ENCODE measurements at places on chromosomes 5 and 9.

DNA sequence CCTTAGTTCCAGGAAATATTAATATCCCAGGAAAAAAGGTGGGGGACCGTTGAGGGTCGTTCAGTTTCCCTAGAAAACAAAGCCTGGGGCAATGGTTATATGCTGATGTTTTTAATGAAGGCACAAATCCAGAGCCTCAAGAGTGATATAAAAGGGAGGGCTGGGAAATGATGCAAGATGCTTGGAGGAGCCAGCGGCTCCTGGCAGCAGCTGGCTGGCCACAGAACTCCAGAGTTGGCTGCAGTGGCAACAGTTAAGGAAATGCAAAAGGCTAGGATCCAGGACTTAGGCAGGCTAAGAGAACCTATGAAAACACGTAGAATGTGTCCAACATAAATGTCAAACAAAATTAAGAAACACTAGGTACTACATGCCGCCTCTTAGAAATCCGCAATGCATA lies 31.0 kb upstream of the B4GALT1 start:
- DNase-seq: no peak

GRCh38 chr9:89444925-89445765 lies 52.8 kb downstream of the SEMA4D start:
- DNase-seq: no peak

DNA sequence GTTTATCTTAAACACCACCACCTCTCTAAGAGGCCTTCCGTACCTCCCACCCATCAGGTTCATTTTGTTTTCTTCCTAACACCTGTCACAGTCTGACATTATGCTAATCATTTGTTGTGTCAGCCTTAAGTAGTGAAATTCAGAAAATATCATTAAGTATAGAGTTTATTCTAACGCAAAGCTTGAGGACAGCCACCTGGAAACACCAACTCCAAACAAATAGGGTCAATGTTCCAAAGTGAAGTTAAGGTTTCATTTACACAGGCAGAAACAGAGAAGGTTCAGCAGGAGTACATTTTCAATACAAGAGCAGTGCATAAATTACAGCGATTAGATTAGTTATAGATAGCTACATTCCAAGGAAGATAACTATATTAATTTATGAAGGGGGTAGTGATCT lies 1.3 kb upstream of the SMC5 start:
- no peak for DNase-seq

GRCh38 chr5:154472871-154473580 lies 5.0 kb downstream of the HAND1 start:
- no peak for DNase-seq

GRCh38 chr5:179484761-179485160 lies 65.6 kb upstream of the RUFY1 start:
- no peak for DNase-seq

DNA sequence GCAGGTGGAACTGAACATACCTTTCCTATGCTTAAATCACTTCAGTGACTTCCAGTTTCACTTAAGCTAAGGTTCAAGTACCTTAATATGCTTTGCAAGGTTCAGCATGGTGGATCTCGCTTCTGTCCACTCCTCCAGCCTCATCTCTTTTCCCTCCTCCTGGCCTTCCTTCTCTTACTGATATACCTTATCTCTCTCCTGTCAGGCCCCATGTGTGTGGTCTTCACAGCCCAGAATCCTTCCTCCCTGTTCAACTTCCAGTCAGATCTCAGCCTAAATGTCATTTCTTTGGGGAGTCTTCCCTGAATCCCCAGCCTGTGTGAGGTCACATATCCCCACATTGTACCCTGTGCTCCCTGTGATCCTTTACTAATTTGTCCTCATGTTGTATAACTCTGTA lies 87.7 kb downstream of the ANGPTL2 start:
- no peak for DNase-seq

- no peak for DNase-seq
These were observed 271.0 kb downstream of the DNAH5 start for GRCh38 chr5:13673511-13673910.

GRCh38 chr9:72882117-72882775 lies 70.6 kb downstream of the ALDH1A1 start:
- no peak for DNase-seq

- peak; percentile 26 for DNase-seq
These were observed 235.7 kb downstream of the HSPA4 start for GRCh38 chr5:133287500-133287899.

DNA sequence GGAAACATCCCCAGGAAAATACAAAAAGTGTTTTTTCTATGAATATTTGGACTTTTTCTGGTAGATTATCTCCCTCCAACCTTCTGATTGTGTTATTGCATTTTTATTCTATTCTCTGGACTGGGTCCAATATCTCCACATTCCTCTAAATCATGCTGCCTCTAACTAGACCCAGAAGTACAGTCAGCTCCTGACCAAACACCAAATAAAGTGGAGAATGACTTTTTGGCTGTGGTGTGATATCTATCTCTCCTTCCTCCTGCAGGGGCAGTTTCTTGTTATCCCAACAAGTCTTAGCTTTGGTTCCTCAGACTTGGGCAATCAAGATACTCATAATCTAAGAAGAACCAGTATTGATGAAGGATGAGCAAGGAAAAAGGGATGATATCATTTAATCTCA lies 3.2 kb upstream of the RAI14 start:
- DNase-seq: no peak

- no peak for DNase-seq
These were observed 104.2 kb downstream of the SEC61B start for GRCh38 chr9:99326112-99326916.

DNA sequence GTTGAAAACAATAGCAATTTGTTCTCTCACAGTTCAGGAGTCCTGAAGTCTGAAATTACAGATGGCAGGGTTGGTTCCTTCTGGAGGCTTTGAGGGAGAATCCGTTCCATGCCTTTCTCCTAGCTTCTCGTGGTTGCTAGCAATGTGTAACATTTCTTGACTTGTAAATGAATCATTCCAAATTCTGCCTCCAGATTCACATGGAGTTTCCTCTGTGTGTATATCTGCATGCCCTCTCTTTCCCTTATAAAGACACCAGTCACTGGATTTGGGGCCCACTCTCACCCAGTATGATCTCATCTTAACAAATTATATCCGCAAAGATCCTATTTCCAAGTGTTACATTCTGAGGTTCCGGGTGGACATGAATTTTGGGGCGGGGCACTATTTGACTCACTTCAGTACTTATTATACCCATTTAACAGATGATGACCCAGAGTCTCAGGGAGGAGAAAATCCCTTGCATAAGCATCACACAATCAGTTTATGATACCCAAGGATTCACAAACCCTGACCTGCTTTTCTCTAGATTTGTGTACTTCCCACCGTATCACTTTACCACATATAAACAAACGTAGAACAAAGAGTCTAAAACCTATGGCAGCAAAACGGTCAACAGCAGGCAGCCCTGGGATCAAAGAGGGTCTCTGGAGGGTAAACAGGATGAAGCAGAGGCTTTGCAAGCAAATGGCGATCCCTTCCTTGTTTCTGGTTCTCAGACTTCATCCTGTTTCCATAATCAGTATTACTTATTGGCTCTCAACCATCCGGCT lies 93.7 kb downstream of the C9orf152 start:
- no peak for DNase-seq

DNA sequence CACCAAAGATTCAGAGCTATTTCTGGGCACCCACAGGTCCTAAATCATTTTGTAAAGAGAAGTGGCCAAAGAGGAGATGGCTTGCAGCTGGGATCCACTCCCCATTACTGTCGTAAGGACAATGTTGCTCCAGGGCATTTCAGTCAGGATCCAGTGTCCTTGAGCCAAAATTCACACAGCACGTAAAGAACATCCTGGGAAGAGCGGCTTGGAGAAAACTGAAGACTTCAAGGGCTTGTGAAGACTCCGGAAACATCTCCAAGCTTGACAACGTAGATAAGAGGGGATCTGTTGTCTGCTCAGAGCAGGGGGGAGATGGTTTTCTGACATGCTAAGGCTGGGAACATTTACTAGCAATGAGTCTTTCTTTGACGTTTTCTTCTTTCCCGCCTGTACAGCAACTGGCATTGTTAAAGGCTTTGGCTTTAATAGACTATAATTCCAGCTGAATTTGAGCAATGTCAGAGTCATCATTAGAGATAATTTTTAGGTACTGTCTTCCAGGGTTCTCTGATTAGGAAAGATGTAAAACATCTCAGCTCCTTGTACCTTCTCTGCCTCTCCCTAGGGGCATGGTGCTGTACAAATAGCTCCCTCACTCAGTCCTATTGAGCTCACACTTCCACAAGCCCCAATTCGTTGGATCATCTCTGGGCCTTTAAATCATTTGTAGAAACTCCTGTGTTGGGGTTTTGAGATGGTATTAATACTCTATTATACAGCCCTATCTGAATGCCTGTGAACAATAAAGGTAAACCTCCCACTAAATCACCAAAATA lies 39.7 kb downstream of the EGFLAM start:
- DNase-seq: no peak

DNA sequence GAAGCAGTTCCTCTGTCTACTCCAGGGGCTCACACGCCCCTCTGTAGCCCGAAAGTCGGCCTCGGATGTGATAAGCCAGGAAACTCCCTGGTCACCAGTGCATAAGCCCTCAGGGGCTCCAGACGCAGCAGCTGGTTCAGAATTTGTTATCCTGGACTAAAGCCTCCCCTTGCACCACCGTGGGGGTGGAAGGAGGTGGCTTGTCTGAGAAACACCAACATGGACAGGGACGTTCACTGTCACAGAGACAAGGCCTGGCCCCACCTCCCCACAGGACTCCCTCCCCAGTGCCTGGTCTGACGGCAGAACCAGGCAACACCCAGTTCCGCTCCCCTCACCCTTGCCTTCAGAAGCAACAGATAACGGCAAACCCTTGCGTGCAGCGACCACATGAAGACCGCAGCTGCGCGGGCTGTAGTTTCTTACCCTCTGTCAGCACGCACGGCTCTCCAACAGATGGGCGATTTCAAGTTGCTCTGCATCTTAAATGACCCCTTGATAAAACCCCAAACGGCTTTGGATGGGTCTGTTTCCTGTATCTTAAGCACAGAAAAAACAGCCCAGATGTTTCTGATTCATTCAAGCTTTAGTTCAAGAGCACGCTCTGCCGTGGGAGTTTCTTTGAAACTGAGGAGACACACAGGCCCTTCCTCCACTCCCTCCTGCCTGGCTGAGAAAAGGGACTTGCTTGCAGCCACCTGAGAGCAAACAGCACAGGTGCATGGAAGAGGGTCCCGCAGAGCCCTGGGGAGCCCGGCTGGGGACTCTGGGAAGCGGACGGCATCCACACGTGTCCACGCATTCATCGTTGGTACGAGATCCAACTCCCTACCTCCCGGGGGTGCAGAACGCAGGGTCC lies 44.7 kb upstream of the NKD2 start:
- DNase-seq: no peak

GRCh38 chr5:76371960-76372322 lies 31.1 kb upstream of the IQGAP2 start:
- no peak for DNase-seq

DNA sequence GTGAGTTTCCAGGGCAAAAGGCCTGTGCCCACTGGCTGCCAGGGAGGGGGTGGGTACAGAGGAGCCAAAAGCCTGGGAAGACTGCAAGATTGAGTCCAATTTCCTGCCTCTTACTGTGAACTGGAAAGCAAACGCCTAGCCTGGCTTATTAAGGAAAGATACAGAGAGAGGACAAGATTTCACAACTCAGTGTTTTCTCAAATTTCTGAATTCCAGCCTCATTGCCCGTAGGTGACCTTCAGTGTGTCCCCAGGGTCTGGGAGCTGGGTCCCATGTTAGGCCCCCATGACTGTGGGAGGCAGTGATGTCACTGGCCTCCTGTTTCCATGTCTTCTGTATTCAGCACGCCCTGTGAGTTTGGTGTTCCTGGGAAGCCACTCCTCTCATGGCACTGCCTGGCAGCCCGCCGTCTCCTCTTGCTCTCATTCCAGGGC lies 60.6 kb upstream of the PTPN3 start:
- no peak for DNase-seq

DNA sequence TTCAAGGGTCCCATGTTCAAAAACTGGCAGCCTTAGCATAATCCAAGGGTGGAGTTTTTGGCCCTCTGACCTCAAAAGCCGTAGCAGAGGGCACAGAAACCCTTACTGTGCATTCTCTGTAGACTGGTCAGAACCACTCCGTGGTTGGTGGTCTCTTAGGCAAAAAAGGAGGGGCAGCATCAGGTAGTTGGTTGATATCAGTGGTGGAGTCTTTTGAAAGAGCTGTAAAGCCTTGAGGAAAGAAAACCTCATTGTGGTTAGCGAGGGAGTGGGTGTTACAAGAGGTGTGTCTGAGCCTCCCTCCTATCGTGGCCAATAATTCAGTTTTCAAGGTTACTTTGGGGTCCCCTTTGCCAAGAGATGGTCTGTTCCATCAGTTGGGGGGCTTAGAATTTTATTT lies 40.9 kb downstream of the ARHGEF28 start:
- DNase-seq: no peak

GRCh38 chr9:119101048-119101447 lies 268.2 kb downstream of the BRINP1 start:
- no peak for DNase-seq

DNA sequence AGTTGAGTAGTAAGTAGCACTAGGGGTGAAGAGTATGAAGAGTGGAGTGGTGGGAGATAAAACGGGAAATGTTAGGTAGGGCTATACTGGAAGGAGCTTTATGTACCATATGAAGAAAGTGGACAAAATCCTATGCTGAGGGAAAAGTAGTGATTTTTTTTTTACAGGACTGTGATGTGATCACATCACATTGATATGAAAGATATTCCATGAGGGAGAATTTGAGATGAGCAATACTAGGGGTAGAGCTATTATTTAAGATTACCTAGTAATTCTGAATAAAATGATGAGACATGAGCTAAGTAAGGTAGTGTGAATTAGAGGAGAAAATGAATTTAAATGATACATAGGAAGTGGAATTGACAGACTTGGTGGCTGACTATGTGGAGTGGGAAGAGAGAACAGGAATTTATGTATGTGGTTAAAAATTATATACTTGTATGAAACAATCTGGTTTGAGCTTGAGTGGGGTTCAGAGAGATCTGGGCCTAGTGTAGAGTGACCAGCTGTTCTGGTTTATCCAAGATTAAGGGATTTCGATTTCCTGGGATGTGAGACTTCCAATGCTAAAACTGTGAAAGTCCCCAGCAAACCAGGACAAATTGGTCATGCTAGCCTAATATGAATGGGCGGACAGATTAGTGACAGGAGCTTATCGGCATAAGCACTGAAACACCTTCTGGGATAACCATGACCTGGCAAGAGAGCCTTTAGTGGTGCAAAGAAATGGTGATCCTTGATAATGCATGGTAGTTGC lies 29.3 kb upstream of the STOM start:
- no peak for DNase-seq

GRCh38 chr9:108800632-108801099 lies 55.1 kb downstream of the ACTL7B start:
- DNase-seq: no peak

- DNase-seq: no peak
These were observed 461.0 kb downstream of the NR2F1-AS1 start for GRCh38 chr5:93120051-93120450.

DNA sequence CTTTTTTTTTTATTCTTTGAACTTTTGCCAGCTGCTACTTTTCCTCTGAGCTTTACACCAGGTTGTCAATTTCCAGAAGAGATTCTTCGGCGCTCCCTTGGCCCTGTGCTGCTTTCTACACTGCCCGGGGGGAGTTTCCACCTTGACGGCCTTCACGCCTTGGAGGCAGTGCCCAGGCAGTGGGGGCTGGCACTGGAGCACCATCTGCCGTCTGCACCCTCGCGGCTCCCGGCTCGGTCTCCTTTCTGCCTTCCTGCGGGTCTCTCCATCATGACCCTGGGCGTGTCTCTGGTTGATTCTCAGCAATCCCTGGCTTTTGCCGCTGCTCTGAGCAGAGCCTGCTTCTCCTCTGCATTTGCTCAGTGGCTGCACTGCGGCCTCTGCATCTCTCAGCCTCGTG lies 2.9 kb downstream of the SLC6A18 start:
- no peak for DNase-seq

All from NCI-H460 (cell line).